Nucleus accumbens (tissue), 56 donors: ENCODE measurements at places on chromosomes 12 and 14.

- no peak for DNase-seq
Measured at GRCh38 chr12:115257791-115258190, 573.8 kb upstream of the TBX3 start.

DNA sequence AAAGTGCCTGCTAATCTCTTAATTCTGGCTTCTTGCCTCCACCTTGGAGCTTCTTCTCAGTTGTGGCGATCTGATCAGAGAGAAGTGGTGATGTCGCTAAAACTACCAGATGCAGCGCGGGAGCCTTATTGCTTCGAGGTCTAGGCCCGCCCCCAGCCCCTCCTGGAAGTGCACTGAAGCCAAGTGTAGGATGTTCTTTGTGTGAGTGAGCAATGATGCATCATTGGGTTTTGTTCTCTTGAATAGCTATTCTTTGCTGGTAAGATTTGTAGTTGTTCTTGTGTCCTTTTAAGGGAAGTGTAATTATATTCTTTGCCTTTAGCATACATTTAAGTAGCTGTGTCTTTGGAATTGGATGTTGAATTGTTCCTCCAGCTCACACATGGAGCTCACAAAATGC, 35.8 kb downstream of the MTHFD1 start:
- DNase-seq: peak; percentile 14

DNA sequence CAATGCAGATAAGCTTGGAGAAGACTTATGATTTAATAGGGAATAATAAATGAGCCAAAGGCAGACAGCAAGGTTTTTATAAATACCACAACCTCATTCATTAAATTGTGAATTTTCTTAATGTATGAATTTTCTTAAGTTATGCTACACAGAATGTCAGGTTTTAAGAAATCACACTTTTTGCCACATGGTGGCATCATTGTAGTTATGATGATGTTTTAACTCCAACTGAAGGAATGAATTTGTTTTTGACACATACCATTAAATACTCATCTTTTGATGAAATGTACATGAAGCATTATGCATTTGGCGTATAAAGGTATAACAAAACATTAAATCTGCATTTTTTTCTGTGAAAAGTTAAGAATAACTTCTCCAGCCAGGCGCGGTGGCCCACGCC, 524.1 kb upstream of the FBXO33 start:
- DNase-seq: no peak

- peak; percentile 51 for DNase-seq
Measured at GRCh38 chr12:47808050-47808449, 11.7 kb downstream of the HDAC7 start.

DNA sequence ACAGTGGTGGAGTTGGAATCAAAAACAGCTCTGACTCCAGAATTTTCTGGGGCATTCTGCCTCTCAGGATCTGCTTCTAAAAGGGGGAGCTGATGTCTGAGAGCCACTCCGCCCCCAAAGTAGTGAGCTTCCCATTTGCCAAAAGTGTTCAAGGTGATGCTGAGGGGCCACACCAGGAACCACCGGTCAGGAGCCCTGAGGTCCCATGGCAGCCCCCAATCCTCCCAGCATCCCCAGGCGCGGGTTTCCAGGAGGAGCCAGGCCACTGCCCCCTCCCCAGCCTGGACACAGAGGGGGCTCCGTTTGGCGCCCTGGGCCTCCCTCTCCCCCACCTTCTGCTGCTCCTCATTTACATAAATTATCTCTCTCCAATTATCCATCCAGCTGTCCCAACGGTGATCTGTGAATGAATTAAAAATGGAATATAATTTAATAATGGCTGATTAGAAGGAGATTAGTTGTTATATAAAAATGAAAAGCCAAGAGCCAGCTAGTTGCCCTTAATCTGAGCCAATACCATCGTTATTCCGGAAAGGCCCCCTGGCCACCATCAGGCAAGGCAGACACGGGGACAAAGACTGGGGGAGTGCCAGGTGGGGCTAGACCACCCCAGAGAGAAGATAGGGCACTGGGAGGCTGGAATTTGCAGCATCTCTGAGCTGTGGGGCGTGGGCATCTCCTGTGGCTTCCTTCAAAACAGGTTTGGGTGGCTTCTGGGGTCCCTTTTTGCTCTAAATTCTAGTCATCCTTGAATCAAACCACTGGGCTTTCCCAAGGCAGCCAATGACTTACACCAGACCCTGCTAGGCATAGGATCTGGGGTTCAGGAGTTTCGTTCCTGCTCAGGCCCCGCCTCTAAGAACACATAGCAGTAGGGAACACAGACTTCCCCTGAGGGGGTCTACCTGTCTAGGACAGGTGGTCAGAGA, 19.7 kb upstream of the VSX2 start:
- DNase-seq: no peak

GRCh38 chr12:11071414-11071813, 9.3 kb upstream of the TAS2R46 start:
- no peak for DNase-seq

- DNase-seq: no peak
Measured at GRCh38 chr14:38505973-38506249, 250.0 kb upstream of the CLEC14A start.

DNA sequence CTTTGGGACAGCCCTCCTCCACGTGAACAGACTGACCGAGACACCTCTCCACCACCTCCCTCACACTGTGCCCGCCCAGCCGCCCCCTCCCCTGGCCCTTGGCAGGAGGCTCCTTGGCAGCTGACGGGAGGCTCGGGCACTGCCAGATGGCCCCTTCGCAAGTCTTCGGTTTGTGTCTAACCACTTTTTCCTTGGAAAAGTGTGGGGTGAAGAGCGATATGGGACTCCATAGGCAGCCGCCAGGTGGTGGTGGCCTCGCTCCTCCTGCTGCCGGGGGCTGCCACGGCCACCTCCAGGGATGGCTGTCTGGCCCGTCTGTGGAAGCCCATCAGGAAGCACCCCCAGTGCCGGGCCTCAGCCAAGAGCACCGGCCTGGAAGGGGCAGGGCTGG, 58.7 kb downstream of the LRCOL1 start:
- no peak for DNase-seq

DNA sequence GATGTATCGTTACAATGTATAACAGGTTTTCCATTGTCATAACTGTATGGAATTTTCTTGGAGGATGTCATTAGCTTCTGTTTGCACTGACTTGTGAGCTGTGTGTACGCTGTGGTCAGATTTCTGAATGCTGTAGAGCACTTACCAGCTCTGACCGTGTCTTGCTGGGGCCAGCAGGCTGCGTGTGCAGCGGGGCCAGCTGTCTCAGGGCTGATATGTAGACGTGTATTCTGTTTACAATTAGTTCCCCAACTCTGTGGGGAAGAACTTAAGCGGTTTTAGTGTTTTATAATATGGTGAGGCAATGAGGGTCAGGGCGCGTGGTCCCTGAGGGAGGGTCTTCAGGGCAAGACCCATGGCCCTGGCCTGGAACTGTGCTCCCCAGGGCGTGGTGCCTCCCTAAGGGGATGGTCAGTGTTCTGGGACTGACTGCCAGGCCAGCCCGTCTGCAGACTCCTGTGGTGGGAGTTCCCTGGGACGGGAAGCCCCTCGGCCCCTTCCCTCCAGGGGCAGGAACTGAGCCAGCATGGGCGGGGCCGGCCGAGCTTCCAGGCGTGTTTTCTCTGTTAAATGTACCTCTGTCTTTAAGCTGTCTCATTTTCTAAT, 18.7 kb downstream of the XRCC3 start:
- DNase-seq: no peak

DNA sequence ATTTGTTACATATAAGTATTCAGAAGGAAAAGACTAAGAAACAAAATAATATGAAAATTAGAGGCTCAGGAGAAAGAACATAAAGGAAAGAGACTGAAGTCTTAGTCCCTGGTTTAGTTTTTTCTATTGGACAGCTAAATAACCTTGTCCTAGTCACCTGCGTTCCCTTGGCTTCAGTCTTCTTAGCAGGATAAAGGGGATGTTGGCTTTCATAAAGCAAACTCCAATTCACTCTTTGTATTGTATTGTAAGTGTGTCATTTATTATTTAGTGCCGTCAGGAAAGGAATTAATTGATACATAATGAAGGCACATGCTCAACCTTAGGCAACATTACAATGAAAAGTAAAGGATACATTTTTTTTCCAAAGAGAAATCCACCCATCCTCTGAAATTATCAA, 190.3 kb upstream of the PPFIA2 start:
- no peak for DNase-seq

- DNase-seq: no peak
Measured at GRCh38 chr14:78863143-78863542, 693.0 kb downstream of the NRXN3 start.

- no peak for DNase-seq
Measured at GRCh38 chr12:65282840-65283239, 4.4 kb downstream of the MSRB3 start.

- DNase-seq: no peak
Measured at GRCh38 chr12:6966351-6966750, 4.1 kb downstream of the PHB2 start.

- no peak for DNase-seq
Measured at GRCh38 chr12:106064721-106065021, 74.1 kb downstream of the NUAK1 start.

GRCh38 chr12:45174595-45174994, 41.3 kb upstream of the ANO6 start:
- no peak for DNase-seq

- DNase-seq: no peak
Measured at GRCh38 chr14:60637479-60638315, 11.6 kb downstream of the SIX1 start.

DNA sequence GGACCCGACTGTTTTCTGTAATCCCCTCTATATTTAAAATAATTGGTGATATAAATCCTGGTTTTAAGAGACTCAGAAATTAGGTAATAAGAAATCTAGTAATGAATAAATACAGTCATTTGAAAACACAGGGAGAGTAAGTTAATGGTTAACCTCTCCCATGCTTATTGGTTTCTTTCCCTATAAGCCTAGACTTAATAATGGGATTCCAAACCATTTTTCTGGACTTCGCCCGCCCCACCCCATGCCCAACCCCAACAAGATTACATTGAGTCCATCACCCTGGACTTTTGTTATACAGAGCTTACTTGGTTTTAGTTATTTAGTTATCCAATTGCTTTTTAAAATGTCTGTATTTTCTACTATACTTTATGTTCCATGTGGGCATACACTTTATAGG, 98.7 kb downstream of the WIF1 start:
- no peak for DNase-seq

DNA sequence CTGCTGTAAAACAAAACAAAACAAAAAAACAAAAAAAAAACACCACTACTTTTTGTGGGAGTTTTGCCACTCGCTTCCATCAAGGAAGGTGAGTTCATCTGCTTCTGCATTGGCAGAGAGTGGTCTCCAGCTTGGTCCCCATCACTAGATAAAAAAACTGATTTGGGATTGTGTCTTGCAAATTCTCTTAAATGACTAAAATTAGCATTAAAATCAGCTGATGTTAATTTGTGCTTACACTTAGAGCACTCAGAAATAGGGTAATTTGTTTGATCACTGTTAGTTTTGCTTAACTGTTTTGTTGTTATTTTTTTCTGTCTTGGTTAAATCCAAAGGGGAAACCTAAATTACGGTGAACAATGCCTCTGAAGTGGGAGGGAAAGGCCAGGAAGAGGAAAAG, 1048.0 kb downstream of the LRFN5 start:
- no peak for DNase-seq

DNA sequence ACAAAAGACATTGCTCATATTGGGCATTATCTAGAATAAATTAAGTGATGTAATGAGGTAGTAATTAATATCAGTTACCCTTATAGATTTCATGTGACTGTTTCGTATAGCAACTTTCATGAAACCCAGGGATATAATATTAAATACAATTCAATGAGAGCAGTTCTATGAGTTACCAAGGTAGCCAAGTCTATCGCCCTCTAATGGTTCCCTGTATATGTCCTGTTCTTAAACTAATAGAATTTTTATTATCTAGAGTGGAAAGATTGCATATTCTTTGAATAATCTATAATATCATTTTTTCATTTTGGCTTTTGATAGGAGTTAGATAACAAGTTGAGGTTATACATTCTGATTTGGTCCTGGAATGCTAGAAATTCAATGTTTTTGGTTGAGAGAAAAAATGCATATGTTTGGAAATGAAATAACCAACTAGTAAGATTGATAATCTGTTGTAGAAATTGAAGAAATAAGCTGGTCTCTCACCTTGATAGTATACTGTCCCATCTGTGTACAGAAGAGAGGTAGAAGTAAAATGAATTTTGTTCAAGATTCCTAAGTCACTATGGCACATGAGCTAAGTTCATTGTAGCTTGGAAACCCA, 59.7 kb downstream of the SCFD1 start:
- no peak for DNase-seq

- no peak for DNase-seq
Measured at GRCh38 chr14:75168586-75169335, 7.7 kb downstream of the TMED10 start.

- DNase-seq: no peak
Measured at GRCh38 chr14:80844872-80845271, 96.7 kb downstream of the CEP128 start.

- no peak for DNase-seq
Measured at GRCh38 chr14:78324353-78324752, 154.2 kb downstream of the NRXN3 start.

- DNase-seq: no peak
Measured at GRCh38 chr12:32390572-32391219, 8.7 kb upstream of the FGD4 start.

GRCh38 chr14:44966601-44967336, 4.8 kb downstream of the TOGARAM1 start:
- DNase-seq: no peak

DNA sequence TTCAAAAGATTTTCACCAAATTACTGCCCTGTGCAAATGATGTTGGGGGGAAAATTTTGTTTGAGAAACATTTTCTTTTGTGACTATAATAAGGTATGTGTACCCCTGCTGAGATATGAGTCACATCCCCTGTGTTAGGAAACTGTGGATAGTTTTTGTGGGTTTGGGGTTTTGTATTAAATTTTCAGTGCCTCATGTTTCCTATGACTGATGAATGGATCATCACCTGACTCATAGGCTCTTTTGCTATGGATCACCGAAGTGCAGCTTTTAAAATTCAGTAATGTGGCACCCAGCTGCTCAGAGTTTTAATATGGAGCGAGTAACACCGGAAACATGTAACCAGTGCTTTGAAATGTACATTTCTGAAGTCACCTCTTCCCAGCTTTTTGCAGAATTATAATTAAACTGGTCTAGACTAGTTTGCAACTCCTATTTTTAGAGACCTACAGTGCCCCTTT, 167.4 kb upstream of the HMGA2 start:
- DNase-seq: no peak

DNA sequence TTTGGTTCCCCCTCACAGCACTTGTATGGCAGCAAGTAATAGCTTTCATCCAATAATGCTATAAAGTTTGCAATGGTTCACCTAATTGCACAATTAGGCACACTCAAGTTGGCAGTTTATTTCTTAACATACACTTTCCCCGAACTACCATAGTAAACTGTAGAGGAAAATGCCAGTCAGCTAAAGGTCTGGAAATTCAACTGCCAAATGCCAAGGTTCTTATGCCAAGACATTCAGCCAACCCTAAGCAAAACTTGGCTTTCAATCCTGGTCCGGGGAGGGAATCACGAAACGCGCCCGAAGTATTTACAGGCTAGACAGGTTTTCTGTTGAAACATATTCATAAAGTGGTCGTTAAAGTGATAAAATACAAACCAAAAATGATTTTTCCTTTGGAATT, 1512.4 kb upstream of the FLRT2 start:
- no peak for DNase-seq
